Activated gamma-delta T cell (primary cell): ENCODE measurements at places on chromosomes 2 and 18.

DNA sequence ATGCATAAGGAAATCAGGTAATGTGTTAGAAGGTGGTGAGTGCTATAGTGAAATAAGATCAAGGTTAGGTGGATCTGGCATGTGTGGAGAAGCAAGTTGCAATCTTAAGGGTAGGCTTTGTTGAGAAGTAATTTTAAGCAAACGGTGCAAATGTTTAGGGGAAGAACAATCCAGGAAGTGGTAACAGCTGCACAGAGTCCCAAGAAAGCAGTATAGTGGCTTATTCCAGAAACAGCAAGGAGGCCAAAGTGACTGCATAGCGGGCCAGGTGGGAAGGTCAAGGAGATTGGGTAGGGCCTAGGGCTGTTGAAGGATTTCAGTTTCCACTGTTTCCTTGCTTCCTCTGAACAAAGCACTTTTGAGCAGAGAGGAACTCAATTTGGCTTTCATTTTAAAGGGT lies 30.0 kb upstream of the RAB1A start:
- DNase-seq: no peak

DNA sequence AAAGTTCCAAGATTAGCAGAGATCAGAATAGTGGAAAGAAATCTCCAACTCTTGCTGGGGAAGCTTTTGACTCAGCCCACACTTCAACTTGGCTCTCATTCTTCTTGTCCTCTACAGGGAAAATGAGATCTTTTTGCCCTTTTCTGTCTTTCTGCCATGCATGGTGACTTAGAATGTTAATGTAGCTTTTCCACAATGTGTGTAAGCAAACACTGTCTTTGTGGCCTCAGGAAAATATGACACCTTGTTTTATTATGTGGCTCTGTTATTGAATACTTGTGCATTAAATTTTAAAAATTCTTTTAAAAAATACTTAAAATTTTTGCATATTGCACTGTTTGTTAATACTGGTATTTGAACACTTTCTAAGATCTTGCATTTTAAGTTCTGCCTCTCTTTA lies 65.4 kb upstream of the WDR75 start:
- no peak for DNase-seq

DNA sequence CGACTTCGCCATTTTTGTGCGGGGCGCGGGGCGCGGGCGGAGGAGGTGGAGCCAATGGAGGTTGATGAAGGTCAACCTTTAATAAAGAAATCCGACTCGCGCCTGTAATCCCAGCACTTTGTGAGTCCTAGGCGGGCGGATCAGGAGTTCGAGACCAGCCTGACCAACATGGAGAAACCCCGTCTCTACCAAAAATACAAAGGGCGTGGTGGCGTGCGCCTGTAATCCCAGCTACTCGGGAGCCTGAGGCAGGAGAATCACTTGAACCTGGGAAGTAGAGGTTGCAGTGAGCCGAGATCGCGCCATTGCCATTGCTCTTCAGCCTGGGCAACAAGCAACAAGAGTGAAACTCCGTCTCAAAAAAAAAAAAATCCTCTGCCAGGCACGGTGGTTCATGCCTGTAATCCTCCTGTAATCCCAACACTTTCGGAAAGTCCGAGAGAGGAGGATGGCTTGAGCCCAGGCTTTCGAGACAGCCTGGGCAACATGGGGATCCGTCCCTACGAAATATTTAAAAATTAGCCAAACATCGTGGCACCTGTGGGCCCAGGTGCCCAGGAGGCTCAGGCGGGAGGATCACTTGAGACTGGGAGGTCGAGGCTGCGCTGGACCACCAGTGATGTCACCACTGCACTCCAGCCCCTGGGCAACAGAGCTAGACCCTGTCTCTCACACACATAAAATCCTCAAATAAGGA lies 493 bp upstream of the PREB start:
- DNase-seq: no peak

- DNase-seq: no peak
These were observed 8.6 kb upstream of the PDIA6 start for GRCh38 chr2:10820978-10821695.

DNA sequence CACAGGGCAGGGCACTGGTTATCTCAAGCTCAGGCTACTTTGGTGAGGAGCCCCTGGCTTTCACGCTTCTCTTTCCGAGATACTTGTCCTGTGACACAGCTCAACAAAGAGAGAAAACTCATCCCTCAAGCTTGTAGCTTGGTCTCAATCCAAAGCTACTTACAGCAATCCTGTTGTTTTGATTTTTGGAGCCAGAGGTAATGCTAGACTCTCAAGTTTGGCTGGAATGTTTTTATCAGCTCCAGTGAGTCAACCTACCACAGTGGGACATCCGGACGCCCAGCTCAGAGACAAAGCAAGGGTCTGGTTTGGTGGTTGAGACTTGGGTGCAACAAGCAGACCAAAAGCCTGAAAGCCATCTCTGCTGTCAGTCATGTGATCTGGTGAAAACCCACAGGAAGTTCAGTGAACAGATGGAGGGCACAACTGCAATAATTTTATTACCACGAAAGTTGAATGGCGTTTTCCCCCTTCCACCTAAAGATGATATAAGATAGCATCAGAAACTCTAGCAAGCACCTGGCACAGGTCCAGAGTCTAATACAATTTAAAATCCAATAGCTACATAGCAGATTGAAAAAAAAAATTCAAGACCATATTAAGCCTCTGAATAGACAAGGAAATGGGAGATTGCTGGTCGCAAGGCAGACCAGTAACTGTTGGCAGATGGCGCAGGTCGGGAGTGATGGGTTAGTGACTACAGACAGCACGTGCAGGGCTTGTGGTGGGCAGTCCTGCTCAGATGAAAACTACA lies 102.3 kb upstream of the SMAD7 start:
- DNase-seq: no peak

DNA sequence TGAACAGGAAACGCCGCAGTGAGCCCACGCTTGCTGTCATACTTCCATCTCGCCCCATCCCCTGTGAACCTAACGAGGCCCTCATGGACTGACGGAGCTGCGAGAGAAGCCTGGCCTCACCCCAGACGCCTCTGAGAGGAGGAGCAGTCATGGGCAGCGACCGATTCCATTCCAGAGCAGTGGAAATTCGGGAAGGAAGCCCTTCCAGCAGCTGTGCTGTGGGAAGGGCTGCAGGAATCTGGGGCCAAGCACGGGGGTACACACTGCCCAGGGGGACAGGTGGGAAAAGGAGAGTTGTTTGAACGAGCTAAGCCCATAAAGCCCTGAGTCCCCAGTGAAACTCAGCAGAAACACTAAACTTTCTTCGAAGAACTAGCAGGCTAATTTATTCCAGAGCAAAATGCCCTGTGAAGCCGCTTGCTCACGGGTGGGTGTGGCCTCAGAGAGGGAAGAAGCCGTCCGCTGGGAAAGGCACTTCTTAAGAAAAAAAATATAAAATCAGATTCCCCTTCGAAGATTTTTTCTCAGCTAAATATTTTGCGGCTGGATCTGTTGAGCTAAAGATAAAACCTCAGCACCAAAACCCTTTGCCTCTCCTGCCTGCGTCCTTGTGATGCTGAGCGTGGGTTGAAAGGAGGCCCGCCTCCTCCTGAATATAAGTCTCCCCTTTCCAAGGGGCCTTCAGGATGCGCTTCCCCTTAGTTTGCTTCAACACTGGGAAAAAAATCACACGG lies 38.2 kb downstream of the ANKMY1 start:
- no peak for DNase-seq

DNA sequence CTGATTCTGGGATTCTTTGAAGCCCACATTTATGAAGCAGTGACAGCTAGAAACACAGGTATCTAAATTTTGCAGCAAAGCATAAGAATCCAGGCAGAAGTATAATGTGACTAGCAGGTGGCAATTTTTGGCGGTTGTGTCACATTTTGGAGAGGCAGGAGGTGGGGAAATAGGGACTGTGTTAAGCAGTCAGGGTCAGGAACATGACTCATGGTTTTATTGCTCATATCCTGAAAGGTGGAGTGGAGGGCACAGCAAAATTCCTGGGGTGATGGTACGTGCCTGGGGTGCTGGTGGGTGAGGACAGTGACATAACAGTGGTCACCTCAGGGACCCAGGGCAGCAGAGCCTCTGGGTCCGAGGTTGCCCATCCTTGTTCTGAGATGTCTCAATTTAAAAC lies 63.5 kb upstream of the TTN start:
- DNase-seq: no peak

DNA sequence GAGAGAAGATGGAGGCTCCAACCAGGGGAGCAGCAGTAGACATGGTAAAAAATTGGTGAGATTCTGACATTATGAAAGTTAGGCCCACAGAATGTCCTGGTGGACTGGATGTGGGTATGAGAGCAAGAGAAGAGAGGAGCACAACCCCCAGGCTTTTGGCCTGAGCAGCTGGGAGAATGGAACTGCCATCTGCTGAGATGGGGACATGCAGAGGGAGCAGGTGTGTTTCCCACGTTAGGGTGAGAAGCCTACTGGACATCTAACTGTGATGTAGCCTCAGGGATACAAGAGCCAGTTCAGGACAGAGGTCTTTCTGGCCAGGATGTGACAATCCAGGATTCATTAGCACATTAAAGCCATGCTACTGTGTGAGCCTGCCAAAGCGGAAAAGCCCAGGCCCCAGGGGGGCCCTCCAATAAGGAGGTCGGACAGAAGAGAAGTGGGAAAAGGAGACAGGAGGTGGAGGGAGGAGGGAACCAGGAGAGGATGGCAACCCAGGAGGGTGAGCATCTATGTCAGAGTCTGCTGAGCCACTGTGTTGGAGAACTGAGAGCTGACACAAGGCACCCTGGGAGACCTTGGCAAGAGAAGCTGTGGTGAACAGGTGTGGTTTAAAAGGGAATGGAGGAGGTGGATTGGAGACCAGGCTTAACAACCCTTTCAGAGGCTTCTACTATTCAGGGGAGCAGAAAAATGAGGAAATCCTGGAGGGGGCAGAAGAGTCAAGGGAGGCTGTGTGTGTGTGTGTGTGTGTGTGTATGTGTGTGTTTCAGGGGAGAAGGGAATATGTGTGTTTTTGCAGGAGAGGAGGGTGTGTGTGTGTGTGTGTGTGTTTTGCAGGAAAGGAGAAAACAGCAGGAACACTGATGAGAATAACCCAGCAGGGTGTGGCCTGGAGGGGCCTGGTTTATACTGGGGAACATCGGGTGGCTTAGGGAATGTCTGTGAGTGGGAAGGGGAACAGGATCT lies 10.5 kb downstream of the CYB5A start:
- no peak for DNase-seq

GRCh38 chr2:119232666-119232993 lies 9.0 kb downstream of the STEAP3 start:
- no peak for DNase-seq

- no peak for DNase-seq
These were observed 364.7 kb downstream of the XIRP2 start for GRCh38 chr2:167253025-167253424.

- no peak for DNase-seq
These were observed 9.1 kb downstream of the SEPTIN2 start for GRCh38 chr2:241324775-241325174.

- DNase-seq: no peak
These were observed 76.6 kb downstream of the SLC66A2 start for GRCh38 chr18:79874553-79875530.

DNA sequence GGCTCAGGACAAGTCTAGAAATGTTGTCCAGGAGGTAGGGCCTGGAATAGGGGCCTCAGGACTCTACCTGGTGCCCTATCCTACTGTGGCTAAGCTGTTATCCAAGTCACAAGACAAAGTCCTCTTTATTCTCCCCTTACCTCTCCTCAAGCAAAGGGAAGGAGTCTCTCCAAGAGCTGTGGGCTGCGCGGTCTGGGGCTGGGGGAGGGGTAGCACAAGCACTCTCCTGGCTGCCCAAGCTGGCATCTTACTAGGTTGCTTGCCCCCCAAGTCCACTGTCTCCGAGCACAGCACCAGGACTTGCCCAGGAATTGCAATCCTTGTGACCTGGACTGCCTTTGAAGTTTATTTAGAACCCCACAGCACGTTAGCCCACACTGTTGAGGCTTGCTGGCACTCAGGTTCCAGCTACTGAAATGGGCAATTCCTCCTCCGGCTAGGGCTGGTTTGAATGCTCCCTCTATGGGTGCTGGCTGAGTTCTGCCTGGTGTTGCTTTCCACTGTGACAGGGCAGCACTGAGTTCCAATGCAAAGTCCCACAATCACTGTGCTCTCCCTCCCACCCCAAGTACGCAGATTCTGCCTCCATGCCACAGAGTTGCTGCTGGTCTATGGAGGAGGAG lies 18.5 kb downstream of the DHRS9 start:
- no peak for DNase-seq

- DNase-seq: no peak
These were observed 19.6 kb downstream of the EHD3 start for GRCh38 chr2:31253356-31254131.

- DNase-seq: no peak
These were observed 171.9 kb upstream of the FHL2 start for GRCh38 chr2:105570757-105571156.

DNA sequence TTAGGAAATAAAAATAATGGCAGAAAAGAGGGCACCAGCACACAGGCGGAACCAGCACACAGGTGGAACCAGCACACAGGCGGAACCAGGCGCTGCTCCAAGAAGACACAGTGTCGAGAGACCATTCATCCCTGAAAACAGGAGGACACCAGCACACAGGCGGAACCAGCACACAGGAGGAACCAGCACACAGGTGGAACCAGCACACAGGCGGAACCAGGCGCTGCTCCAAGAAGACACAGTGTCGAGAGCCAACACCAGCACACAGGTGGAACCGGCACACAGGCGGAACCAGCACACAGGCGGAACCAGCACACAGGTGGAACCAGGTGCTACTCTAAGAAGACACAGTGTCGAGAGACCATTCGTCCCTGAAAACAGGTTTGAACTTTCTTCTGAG lies 115.5 kb upstream of the TMEM18 start:
- DNase-seq: no peak

DNA sequence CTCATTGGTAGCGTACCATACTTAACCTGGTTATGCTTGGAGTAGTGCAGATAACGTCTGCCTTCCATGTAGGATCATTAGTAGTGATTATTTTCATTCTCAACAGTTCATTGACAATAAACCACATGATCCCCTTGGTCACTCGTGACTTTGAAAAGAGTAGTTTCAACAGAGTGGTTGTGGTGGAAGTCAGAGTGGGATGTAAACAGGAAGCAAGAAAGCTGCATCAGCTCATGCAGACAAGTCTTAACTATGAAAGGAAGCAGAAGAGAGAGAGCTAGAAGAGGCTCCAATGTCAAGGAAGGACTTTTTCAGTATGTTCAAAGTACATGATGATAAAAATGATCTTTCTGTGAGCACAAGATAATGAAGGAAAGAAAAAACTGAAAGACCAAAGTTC lies 287.4 kb downstream of the MBD2 start:
- DNase-seq: no peak

- no peak for DNase-seq
These were observed 7.7 kb downstream of the DNMT3A start for GRCh38 chr2:25333981-25334380.

- no peak for DNase-seq
These were observed 28.8 kb upstream of the TMEM177 start for GRCh38 chr2:119650206-119650605.

GRCh38 chr2:217650229-217650628 lies 352.6 kb downstream of the TNS1 start:
- no peak for DNase-seq
